Left hindlimb (tissue), 1 donor: ENCODE measurements at places on chromosomes 7 and 10.

GRCh38 chr7:34727464-34727995 is 69.5 kb downstream of the NPSR1 start:
- DNase-seq = no peak

- DNase-seq = peak; percentile 73
These were observed 21.0 kb upstream of the GNA12 start for GRCh38 chr7:2864999-2865670.

DNA sequence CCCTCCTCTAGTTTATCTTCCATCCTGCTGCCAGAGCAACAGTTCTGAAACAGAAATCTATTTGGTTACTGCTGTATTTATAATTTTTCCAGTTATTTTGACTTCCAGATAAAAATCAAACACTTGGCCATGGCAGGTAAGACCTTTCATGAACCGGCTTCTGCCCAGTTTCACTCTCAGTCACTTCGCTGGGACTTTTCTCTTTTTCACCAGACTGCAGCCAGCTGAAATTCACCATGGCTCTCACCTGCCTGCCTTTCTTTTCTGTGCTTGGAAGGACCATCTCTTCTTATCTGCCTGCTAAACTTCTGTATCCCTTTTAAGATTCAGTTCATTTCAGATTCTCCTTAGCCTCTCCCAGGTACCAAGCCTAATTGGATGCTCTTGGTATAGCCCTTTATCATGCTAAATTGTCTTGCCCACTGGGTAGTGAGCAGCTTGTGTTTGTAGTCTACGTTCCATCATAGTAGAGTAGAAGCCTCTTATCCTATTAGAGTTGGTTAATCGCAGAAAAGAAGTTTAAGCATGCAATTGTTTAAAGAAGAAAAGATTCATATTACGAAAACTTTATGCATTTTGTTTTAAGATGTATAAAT is 71.7 kb downstream of the TAF3 start:
- no peak for DNase-seq

- DNase-seq = no peak
These were observed 1.2 kb downstream of the CACUL1 start for GRCh38 chr10:118753331-118754228.

GRCh38 chr7:120684463-120684862 is 173.5 kb downstream of the TSPAN12 start:
- DNase-seq = no peak

- DNase-seq = no peak
These were observed 21.8 kb downstream of the SEMA3C start for GRCh38 chr7:80896906-80897598.

DNA sequence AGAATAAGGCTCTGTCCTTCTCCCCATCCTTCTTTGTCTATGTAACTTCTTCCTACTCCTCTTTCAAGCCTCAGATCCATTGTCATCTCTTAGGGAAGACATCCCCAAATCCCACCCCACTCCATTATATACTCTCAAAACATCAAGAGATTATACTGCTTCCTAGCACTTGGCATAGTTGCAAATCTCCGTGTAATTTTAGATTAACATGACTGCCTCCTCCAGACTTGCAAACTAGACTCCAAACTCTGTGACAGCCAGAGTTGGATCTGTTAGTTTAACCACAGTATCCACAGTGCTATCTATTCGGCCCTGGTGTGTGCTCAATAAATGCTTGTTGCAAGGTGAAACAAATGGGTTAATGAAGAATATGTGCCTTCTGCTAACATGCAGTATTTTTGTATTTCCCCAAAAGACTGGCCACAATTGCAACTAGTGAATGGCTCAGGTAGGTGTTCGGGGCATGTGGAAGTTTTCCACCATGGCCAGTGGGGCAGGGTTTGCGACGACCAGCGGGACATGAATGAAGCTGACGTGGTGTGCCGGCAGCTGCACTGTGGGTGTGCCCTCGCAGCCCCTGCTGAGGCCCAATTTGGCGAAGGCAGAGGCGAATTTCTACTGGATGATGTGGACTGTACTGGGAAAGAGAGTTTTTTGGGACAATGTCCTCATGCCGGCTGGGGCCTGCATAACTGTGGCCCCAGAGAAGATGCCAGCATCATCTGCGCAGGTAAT is 34.5 kb upstream of the C10orf120 start:
- no peak for DNase-seq

DNA sequence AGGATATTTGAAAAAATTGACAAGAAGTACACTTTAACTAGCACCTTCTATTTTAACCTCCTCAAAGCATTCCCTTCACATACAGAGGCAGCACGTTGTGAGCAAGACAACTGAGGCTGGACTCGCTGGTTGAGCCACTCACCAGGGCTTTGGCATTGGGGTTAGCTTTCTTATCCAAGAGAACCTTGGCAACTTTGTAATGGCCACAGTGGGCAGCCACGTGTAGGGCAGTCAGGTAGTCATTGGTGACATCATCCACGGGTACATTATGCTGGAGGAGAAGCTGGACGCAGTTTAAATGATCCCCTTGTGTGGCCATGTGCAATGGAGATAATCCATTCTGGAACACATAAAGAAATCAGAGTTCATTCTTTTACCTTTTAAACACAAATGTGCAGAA is 181.8 kb downstream of the ANK3 start:
- no peak for DNase-seq

DNA sequence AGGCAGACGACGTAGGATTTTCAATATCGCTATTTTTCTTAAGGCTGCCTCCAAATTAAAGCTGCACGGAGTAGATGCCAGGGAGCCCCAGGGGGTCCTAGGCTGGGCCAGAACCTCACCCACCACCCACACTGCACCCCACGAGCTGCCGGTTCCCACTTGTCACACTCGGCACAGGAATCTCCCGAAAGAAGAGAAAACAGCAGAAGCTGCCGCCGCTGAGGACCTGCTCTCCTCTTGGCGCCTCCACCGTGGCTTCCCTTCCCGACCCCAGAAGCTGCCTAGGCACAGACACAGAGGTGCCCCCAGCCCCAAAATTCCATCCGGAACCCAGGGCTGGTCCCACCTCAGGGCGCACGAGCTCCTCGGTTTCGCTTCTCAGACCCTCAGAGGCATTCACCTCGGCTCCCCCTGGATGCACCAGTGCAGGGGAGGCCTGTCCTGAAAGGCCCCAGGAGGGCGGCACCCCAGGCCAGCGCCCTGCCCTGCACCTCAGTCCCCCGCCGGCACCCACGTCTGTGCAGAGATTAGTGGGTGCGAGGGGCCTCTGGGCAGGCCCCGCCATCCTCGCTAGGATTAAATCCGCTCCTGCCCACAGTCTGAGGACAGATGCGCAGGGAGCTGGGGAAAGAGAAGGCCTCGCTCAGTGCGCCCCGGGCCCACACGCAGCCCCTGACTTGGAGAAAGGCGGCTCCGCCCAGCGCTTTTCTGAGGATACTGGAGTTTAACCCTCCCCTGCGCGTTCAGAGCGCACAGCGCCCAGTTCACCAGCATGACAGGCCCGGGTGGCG is 99.2 kb downstream of the PTPRN2 start:
- no peak for DNase-seq

DNA sequence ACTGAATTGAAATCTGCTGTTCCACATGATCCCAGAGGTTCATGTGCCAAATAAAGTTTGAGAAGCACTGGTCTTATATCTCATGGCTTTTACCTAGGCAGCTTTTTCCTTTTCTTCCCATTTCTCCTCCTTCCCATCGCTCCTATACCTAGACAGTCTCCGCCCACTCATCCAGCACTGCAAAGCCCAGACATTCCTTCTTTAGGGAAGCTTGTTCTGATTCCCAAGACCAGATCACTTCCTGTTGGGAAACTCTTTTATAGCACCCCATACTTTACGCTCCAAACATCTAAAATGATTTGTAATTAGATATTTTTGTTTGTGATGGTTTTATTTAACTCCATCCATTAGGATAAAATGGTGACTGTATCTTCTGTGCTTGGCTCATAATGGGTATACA is 75.9 kb downstream of the BMPER start:
- DNase-seq = no peak

DNA sequence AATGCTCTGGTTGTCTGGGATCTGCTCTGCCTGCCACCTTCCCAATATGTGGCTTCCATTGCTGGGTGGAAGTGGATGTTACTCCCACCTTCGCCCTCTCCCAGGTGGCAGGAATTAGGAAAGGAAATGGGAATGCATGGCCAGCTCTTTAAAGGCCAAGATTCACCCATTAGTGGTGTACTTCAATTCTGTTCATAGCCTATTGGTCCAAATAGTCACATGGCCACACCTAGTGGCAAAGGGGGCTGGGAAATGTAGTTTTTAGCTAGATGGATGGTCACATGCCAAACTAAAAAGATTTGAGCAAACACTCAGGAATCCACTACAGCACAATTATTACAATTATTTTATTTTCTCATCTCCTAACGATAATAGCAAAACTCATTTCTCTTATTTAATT is 135.1 kb downstream of the NPY start:
- DNase-seq = no peak

- no peak for DNase-seq
These were observed 326.6 kb downstream of the PHF14 start for GRCh38 chr7:11300241-11300640.

- DNase-seq = no peak
These were observed 140.9 kb downstream of the BTAF1 start for GRCh38 chr10:92064506-92064905.

- no peak for DNase-seq
These were observed 41.7 kb downstream of the NPY start for GRCh38 chr7:24325708-24326107.

DNA sequence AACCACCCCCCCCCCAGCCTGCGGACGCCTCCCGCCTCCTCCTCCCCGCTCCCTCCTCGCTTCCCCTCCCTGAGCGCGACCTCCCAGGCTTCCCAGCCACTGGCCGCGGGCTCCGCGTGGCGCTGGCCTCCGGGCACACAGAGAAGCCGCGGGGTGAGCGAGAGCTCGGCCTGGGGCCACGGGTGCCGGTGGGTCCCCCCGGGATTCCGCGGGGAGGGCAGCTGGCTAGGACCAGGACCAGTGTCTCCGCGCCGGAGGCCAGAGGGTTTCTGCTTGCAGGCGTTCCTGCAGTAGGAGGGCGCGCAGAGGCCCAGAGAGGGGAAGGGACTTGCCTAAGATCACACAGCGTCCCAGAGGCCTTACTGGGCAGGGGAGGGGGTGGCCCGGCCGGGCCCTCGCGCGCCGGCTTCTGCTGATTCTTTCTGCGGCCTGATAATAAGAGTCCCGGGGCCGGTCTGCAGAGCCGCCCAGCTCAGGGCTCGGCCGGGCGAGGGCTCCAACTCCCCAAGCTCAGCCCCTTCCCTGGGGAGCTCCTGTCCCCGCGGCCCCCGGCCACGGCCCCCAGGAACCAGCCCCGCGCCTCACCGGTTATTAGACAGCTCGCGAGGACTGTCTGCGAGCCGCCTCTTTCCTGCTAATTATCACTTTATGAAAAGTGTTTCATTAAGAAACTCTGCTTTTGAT is 10.1 kb downstream of the UNCX start:
- DNase-seq = no peak

GRCh38 chr7:139153832-139154231 is 44.3 kb upstream of the ZC3HAV1 start:
- no peak for DNase-seq

DNA sequence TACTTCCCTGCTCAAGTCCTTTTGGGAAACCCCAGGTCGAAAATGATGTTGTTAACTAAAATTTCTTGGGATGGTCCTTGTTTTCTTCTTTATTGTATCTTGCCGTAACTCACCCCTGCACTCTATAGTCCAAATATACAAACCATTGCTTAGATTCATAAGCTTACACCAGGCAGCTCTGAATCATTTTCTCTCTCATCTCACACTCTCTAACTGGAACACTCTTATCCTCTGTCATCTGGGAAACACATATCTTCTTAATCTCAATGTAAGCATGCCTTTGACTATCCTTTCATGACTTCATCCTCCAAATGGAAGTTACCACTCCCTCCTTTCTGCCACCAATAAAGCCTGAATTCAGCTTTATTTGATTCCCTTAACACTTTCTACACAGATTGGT is 175.8 kb upstream of the ANK3 start:
- DNase-seq = no peak

DNA sequence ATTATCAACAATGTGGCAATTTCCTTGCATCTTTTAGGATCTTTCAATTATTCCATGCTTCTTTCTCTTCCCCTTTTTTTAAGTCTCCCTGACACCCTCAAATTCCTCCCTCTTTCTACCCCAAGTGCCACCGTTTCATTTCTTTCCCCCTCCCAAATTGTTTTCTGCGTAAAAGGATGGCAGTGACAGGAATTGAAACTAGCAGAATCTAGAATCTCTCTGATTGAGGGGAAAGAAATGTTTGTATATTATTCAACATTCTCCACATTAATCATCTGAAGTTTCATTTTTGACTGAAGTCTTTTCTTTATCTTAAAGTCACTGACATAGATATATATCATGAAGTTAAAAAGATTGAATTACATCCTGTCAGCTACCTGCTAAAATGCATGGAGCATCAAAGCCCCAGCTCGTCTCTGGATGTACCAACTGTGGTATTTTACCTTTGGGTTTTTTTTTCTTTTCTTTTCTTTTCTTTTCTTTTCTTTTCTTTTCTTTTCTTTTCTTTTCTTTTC is 633.5 kb downstream of the SORCS3 start:
- DNase-seq = no peak

DNA sequence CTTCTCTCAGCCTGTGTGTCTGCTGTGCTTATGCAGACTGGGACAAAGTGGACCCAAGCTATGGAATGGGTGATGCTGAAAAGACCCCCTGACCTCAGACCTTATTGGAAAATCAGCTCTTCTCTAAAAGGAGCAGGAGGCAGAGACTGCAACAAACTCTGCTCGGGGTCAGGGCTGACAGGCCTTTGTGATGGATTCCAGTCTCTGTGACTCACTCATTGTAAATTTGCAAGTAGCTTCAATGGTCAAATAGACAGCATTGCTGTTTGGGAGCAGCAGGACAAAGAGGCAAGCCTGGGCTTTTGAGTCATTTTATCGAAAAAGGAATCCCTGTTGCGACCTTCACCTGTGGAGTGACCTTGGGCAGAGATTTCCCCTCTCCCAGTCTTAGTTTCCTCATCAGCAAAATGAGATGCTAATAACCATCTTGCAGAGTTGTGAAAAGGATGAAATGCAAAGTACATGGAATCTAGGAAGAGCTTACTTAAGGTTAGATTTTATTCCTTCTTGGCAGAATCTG is 26.1 kb upstream of the GPR26 start:
- no peak for DNase-seq

- DNase-seq = no peak
These were observed 157.9 kb upstream of the ZMIZ1 start for GRCh38 chr10:78910886-78911285.

- no peak for DNase-seq
These were observed 1199.2 kb downstream of the SORCS3 start for GRCh38 chr10:105840288-105840770.
